ENCODE measurements at places on chromosomes 1 and 21. TPM values are rescaled to one million over a fixed set of nuclear protein-coding genes. Genes with fewer than 3 reads are reported as not detected.

- no peak for DNase-seq
These were observed 243.0 kb upstream of the LYPLAL1 start for GRCh38 chr1:218930472-218931241.

DNA sequence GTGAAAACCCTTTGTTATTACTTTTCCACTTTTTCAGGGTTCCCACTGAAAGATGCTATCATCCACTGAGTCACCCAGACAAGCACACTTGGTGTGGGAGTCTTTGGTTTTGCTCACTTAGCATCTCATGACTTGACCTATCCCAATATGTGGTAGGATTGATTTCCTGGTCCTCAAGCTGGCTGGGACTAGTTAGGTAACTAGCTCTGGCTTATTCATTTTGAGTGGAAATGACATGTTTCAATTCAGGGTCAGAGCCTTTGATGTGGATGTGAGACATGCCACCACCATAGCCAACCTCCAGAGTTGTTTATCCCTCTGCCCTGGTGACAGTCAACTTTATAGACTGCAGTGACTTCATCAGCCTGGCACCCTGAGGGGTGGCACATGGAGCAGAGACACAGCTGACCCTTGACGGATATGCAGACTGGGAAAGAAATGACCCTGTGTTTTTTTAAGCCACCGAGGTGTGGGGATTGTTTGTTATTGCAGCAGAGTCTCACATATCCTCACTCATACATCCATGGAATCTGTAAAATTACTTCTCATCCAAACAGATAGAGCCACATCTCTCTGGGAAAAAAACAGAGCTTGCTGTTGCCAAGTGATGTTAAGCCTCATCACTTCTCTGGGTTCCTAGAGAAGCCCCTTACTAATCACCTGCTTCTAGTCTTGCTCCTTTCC, 699.9 kb downstream of the MATN1 start:
- DNase-seq: no peak

DNA sequence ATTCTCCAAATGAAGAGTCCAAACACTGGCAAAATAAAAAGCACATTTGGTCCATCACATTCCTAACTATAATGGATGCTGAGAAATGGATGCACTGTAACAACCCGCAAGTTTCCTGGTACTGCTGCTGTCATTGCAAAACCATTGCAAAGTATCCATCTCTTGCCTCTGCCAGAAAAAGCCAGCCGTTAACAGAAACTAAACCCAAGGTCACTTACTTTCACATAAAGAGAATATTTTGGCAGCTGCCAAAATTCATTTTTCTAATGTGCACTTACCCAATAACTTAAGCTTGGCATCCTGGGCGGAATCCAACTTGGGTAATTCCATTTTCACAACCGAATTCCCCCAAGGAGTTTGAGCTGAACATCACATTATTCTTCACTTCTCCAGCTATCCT, 77.0 kb upstream of the LRRC8D start:
- DNase-seq: no peak

- no peak for DNase-seq
These were observed 4.2 kb downstream of the MPZL1 start for GRCh38 chr1:167726008-167726407.

The SPRR1B gene
- not detected for total RNA-seq

The LDLRAD2 gene
- total RNA-seq: 0.05 TPM

The KLHL21 gene
- 24.2 TPM for total RNA-seq

The OR2T34 gene
- not detected for total RNA-seq

The LCE6A gene
- not detected for total RNA-seq

The ZBTB37 gene
- total RNA-seq: 14.2 TPM

The XCL1 gene
- total RNA-seq: 27.8 TPM
